ENCODE measurements at places on chromosomes 12 and 14. TPM values are rescaled to one million over a fixed set of nuclear protein-coding genes. Genes with fewer than 3 reads are reported as not detected.

The ENDOU gene
- total RNA-seq, result not detected

The BTBD6 gene
- total RNA-seq, result 47.1 TPM

The SIX6 gene
- not detected for total RNA-seq

The ATL1 gene
- total RNA-seq, result 2.2 TPM

The RNASE2 gene
- not detected for total RNA-seq

The STAC3 gene
- 5.4 TPM for total RNA-seq

The GZMH gene
- 35.8 TPM for total RNA-seq

The RAP1B gene
- 211 TPM for total RNA-seq

The DHH gene
- 0.15 TPM for total RNA-seq

The IAPP gene
- not detected for total RNA-seq

The RASSF9 gene
- not detected for total RNA-seq

The KRT6C gene
- not detected for total RNA-seq

The BATF gene
- 74.6 TPM for total RNA-seq

The HVCN1 gene
- total RNA-seq, result 19.9 TPM

The CLEC9A gene
- not detected for total RNA-seq

The CNTN1 gene
- not detected for total RNA-seq

The SERPINA10 gene
- total RNA-seq, result not detected

The DPY19L2 gene
- 5.2 TPM for total RNA-seq

The SERPINA12 gene
- not detected for total RNA-seq

The KCNH3 gene
- total RNA-seq, result 1.2 TPM

The LRRC10 gene
- not detected for total RNA-seq

Data from activated CD8-positive, alpha-beta memory T cell treated with anti-CD3 and anti-CD28 coated beads, Interleukin-2, amount 10 ng/mL, durations not matched to agents 7 days and 5 days (primary cell).